SK-N-SH (cell line): ENCODE measurements at places on chromosomes 3 and 15. TPM values are rescaled to one million over a fixed set of nuclear protein-coding genes. Genes with fewer than 3 reads are reported as not detected.

DNA sequence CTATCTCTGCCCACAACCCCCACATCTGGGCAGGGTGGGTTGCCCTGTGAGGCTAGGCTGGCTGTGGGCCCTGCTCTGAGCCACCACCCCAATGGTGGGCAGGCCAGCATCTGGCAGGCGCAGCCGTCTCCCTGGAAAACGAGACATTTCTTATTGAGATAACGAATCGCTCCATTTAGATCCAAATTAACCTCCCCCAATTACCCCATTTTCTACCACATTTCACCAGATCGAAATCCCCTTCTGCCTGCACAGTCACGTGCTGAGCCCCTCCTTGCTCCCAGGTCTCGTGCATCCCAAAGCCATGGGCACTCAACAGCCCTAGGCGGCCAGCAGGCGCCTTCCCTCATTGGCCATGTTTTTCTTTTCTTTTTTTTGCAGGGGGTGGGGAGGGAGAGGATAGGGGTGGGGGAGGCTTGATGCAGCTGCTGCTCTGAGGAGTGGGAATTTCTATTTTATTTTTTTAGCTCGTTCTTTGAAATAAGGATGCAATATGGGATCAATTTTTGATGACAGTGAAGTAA, 53.0 kb upstream of the TMEM115 start:
- DNase-seq: peak; percentile 78

DNA sequence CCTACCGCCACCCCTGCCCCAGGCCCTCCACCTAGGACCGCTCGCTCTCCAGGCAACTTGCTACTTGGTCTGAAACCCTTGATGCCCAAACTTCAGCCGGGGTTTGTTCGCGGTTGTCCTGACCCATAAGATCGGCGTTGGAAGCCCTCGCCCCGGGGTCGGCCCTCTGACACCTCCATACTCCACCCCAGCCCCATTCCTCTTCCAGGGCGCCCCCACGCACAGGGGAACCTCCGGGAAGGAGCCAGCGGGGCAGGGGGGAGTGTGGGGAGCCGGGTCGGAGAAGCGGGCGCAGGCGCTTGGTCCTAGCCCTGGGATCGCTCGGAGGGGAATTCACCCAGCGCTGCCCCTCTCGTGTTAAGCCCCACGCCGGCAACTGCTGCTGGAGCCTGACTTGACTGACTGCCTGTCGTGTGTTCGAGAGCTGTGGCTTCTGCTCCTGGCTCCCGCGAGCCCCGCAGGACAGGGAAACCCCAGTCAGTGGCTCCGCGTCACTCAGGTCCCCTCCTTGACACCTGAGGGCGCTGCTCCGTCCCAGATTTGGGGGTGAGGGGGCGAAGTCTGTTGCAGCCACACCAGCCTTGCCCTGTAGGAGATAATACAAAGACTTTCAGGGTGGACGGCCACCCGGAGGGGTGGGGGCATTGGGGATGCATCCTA, 675 bp downstream of the RYR3 start:
- peak; percentile 56 for DNase-seq

- DNase-seq: no peak
Measured at GRCh38 chr3:24736701-24737100, 242.1 kb upstream of the THRB start.

- DNase-seq: no peak
Measured at GRCh38 chr3:172270557-172271166, 177.6 kb downstream of the GHSR start.

DNA sequence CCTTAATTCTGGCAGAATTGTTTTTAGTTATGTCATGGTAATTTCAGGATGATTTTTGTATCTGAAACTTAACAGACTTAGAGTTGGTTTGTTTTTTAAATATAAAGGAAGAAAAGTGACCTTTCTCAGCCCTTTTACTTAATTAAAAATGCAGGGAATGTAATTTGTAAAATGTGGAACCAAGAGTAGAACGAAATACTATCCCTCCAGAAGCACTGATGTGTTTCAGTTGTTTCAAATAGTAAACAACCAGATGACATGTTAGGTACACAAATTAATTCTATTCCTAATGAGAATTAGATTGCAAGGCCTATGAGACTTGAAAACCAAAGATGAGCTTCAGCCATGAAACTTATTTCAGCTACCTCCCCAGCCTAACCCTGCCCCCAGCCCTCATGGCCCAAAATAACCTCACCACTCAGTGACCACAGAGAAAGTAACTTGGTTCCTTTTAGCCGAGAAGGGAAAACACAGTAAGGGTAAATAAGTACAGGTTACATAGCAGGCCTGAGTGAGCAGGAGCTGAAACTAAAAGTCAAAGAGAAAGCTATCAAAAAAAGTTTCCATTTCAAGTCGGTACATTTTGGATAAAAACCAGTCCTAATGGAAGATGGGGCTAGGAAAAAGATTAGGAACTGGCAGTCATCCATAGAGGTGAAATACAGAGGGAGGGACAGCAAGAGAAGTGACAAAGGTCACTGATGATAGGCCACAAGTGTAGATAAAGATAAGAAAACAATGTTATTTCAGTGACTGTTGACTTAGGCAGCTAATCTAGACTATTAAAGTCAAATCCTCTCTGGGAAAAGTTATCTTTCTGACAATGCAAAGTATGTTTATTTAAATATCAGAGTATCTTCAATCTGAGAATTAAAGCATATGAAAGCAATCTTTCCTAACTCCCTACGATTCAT, 23.2 kb downstream of the SENP8 start:
- DNase-seq: no peak

Gene GABRB3
- 0.10 and 0.75 TPM in 2 replicates for polyA plus RNA-seq

Gene SAMMSON
- not detected in 2 replicates for polyA plus RNA-seq

Gene GOLGA8G
- polyA plus RNA-seq: not detected in 2 replicates

Gene CCDC33
- polyA plus RNA-seq: 3.3 and 4.0 TPM in 2 replicates

DNA sequence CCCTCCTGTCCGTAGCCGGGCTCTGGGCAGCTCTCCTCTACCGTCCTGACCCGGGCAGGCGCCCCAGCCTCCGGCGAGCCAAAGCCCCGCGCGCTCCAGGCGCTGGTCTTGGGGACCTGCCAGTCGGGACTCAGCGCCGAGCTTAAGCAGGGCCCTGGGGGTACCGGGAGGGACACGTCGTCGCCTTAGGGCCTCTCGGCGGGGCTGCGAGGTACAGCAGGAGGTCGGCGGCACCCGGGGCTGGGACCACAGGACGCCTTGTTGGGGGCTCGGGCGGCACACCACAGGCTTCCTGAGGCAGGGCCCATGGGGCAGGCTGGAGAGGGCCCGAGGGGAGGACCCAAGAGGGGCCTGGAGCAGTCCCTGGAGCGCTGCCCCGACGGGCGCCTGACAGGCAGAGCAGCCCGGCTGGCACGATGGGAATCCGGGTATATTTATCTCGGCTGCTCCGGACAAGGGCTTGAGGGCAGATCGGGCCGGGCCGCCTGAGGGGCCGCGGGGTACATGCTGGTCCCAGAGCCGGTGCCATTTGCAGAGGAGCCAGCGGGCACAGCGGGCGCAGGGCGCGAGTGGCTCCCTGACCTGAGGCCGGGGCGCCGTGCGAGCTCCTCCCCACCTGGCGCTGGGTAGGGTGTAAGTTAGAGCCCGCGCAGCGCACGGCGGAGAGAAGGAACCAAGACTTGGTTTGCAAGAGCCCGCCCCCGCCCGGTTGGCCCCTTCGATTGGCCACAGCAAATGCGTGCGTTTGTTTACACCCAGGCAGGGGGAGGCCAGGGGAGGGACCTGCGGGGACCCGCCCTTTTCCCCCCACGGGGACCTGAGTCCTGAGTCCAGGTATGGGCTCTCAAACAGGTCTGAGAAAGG, 574 bp downstream of the SLC38A3 start:
- DNase-seq: peak; percentile 62

Gene OR5H2
- polyA plus RNA-seq: not detected in 2 replicates

GRCh38 chr15:76160426-76161152, 100.8 kb downstream of the TMEM266 start:
- no peak for DNase-seq

Gene AMT
- 17.6 and 21.3 TPM in 2 replicates for polyA plus RNA-seq

Gene MED12L
- polyA plus RNA-seq: 0.03 and 0.06 TPM in 2 replicates

Gene RASL12
- not detected in 2 replicates for polyA plus RNA-seq

Gene TUSC7
- not detected in 2 replicates for polyA plus RNA-seq

DNA sequence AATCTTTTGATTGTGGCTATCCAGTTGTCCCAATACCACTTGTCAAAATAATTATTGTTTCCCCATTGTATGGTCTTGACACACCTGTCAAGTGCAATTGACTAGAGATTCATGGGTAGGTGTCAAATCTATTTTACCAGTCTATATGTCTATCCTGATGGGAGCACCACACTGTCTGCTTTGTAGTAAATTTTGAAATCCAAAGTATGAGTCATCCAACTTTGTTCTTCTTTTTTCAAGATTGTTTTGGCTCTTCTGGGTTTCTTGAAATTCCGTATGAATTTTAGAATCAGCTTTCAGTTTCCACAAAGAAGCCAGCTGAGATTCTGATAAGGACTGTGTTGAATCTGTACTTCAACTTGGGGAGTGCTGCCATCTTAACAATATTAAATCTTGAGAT, 71.9 kb downstream of the CSNK1G1 start:
- no peak for DNase-seq

- no peak for DNase-seq
Measured at GRCh38 chr15:87433871-87434270, 822.7 kb downstream of the NTRK3 start.

Gene GOLGA6L4
- 0.94 and 1.3 TPM in 2 replicates for polyA plus RNA-seq

GRCh38 chr3:183464480-183464879, 36.1 kb upstream of the MCF2L2 start:
- no peak for DNase-seq

GRCh38 chr3:101262393-101263240, 57.8 kb downstream of the IMPG2 start:
- no peak for DNase-seq

GRCh38 chr15:42215913-42216829, 8.1 kb upstream of the VPS39 start:
- DNase-seq: no peak

DNA sequence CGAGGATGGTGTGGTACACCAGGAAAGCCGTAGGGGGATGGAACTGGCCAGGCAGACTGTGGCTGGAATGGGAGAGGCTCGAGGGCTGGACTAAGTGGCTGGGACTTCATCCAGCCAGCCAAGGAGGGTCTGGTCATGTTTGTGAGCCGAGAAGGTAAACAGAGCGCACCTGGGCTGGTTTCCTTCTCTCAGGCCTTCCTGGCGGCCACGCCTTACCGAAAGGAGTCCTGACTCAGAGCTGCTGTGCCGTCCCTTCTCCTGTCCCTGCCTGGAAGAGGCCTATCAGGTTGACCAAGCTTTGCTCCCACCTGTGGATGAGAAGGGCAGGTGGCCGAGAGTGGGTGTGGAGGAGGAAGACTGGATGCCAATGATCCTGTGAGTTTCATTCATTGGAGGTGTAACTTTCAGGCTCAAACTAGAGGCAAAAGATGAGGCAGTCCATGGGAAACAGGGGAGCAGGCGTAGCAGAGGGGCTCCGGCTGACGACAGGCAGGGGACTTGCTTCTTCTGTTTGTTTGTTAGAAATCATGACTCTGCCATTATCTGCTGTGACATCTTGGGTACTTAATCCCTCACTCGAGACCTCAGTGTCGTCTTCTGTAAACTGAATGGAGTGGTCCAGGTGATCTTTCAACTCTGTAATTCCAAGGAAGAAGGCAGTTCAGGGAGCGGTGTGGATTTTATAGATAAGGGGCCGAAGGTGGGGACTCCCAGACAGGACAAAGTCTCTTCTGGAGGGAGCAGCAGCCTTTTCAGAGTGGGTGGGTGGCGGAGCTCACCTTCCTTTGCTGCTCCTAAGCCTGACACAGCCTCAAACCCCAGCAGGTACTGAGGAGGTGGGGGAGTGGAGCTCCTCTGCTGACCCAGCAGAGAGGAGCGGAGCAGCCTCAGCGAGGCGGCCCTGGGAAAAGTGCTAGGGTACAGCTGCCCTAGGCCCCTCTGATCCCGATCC, 71.8 kb upstream of the GATM start:
- no peak for DNase-seq

Gene ATP6V1A
- 12.1 and 16.7 TPM in 2 replicates for polyA plus RNA-seq

- no peak for DNase-seq
Measured at GRCh38 chr3:34570916-34571705, 772.7 kb downstream of the PDCD6IP start.

DNA sequence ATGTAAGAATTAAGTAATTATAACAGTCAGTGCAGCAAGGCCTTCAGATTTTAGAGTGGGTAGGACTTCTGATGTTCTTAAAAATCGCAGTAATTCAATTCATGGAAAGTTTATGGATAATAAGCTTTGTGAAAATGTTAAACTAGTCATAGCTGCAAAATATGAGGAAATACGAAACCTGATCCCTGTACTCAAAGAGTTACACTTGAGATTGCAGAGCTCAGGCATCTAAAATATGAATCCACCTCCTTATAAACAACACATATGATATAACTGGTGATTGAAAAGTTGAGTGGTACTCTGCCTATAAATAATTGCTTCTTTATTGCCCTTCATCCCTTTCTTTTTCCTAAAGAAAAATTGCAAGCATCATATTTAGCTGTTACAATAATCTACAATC, 473.3 kb downstream of the OTOL1 start:
- DNase-seq: no peak

Gene MAGI1
- polyA plus RNA-seq: 10.3 and 11.1 TPM in 2 replicates

DNA sequence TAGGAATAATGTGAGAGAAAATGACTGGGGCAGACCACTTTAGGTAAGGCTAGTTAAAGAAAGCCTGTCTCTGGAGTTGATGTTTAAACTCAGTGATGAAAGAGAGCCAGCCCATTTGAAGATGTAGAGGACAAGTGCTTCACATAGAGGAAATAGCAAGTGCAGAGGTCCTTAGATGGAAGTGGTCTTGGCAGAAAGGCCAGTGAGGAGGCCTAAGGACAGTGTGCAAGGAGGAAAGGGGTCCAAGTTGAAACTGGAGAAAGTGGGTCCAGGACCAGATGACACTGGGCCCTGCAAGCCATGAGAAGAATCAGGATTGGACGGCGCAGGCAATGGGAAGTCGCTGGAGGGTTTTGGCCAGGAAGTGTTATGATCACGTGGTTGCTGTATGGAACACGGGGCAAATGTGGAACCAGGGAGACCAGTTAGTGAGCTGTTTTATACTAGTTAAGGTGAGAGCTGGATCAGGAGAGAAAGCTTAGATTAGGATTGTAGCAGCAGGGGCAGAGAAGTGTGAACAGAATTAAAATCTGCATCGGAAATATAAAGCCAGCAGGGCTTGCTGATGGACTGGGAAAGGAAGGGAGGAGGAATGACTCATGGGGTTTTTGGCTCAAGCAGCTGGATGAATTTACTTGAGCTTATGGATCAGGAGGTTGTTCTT, 48.0 kb upstream of the SCAANT1 start:
- no peak for DNase-seq

Gene MINDY4B
- not detected in 2 replicates for polyA plus RNA-seq

DNA sequence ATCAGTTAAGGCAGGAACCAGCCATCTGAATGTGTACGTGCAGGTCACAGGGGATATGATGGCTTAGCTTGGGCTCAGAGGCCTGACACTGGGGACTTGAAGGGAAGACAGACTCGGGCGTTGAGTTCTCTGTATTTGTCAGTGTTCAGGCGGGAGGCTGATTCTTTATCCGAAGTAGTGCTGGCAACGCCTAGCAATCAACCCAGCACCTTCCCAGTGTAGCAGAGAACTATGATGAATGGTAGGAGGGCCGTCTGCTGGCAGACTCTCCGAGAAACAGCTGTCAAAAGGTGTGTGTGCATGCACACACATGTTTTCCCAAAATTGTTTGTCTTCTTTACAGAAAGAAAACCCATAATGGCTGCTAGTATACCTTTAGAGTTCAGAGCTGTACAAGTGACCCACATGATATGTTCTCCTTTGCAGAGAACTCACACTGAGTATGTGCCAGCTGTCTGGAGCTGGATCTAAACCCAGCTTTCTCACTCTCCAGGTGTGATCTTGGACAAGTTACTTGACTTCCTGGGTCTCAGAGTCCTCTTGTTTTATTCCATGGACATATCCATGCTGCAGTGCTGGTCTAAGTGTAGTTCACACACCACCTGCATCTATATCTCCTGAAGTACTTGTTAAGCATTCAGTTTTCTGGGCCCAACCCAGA, 74.5 kb upstream of the LARS2 start:
- no peak for DNase-seq

GRCh38 chr3:46656778-46657556, 36.5 kb downstream of the ALS2CL start:
- no peak for DNase-seq

Gene PRR20G
- polyA plus RNA-seq: not detected in 2 replicates
